ENCODE measurements at places on chromosomes 5 and 9. TPM values are rescaled to one million over a fixed set of nuclear protein-coding genes. Genes with fewer than 3 reads are reported as not detected.

GRCh38 chr9:121696930-121697329 is 45.5 kb downstream of the DAB2IP start:
- no peak for DNase-seq

DNA sequence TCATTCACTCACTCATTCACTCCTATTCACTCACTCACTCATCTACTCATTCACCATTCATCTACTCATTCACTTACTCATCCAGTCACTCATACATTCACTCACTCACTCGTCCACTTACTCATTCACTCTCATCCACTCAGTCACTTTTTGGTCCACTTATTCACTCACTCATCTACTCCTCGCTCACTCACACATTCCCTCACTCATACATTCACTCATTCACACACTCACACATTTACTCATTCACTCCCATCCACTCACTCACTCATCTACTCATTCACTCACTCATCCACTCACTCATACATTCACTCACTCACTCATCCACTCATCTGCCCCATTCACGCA is 27.7 kb downstream of the WNK2 start:
- no peak for DNase-seq

The LCNL1 gene
- total RNA-seq, result 0.28 TPM

GRCh38 chr5:133831491-133832224 is 136.8 kb downstream of the C5orf15 start:
- DNase-seq, result no peak

All from omental fat pad (tissue), 4 donors.